ENCODE measurements at places on chromosomes 7 and 10. TPM values are rescaled to one million over a fixed set of nuclear protein-coding genes. Genes with fewer than 3 reads are reported as not detected.

Gene GPRIN2
- 9.6 TPM for total RNA-seq

Gene SFMBT2
- 11.6 TPM for total RNA-seq

Gene HOXA3
- 0.96 TPM for total RNA-seq

DNA sequence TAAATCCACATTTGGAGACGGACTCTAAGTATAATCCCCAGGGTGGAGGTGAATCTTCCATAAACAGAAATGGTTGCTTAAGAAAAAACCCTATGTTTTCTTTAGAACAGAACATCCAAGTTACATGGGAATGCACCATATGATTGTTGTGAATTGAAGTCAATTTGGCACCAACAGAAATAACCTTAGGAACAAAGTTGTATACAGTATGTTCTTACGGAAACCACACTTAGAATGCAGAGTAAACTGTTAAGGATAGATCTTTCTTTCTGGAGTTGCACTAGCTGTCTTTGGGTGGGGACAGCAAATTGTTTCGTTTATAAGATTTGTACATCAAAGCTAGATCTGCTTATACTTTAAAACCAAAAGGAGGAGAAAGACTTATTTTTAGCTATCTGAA lies 316.4 kb downstream of the PTEN start:
- peak; percentile 20 for DNase-seq

Gene WNT16
- 14.7 TPM for total RNA-seq

DNA sequence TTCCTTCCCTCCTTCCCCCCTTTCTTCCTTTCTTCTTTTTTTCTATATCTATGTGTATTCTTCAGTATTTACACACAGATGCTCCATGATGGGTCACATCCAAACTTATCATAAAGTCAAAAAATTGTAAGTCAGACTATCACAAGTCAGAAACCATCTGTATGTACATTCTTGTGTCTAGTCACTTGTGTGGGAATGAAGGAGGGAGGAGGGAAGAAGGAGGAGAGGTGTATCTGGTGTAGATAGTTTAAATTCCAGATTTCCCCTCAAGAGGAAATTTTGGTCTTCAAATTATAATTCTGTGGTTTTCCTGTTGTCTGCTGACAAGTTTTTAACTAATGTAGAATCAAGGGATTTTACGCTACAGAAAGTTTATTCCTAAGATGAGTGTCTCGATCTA lies 287.2 kb downstream of the ETV1 start:
- no peak for DNase-seq

- DNase-seq = no peak
These were observed 730.0 kb upstream of the SORCS1 start for GRCh38 chr10:107894516-107894915.

Gene SYCE1
- 2.6 TPM for total RNA-seq

GRCh38 chr10:132886211-132887099 lies 55.9 kb downstream of the CFAP46 start:
- no peak for DNase-seq

- DNase-seq = peak; percentile 74
These were observed 465.0 kb downstream of the GRID1 start for GRCh38 chr10:85901599-85901998.

Gene DOCK1
- 56.1 TPM for total RNA-seq

Gene COPG2
- 22.9 TPM for total RNA-seq

GRCh38 chr7:1510780-1511154 lies 6.6 kb upstream of the INTS1 start:
- no peak for DNase-seq

Gene ZNF853
- 21.9 TPM for total RNA-seq

DNA sequence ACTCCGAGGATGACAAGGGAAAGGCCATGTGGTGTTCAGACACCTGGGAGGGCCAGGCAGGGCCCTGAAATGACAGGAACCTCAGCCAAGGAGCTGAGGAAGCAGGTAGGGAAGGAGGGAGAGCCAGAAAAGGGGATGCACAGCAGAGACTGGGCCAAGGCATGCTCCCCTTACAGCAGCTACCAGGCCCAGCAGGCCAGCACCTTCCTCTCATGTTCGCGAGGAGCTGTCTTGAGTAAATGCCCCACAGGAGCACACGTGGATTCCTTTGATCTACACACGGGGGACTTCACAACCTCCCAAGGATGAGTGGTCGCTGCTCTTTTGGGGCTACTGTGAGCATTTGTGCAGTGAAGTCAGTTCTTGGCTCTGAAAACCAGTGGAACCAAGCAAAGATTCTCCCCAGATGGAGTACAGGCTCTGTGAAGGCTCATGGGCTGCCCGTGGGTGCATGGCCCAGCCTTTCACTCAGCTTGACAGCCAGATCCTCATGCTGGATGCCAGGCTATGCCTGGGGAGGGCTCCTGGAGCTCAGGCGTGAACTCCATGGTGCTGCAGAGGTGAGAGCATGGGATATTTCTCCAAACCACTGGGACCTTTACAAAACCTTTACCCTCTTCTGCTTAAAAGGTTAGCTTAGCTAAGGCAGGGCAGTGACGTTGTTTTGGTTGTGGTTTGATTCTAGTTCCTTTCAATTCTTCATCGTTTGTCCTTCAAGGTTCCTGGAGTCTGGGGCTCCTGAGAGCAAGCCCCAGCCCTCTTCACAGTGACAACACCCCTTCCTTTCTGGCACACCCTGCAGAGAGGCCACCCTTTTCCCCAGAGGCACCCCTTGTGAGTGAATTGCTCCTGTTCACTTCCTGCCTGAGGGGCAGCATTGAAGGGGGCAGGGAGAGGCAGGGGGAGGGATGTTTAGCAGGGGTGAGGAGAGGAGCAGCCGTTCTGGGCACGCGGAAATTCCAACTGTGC lies 74.2 kb upstream of the ZPBP start:
- DNase-seq = no peak

Gene CTAGE6
- 20.7 TPM for total RNA-seq

Gene IGFBP3
- total RNA-seq = 734 TPM

Gene PURB
- 40.0 TPM for total RNA-seq

Gene EEPD1
- total RNA-seq = 9.9 TPM

Measured in umbilical cord (tissue), 2 donors.